Left ventricle myocardium inferior (tissue), 1 donor: ENCODE measurements at places on chromosomes 7 and 10. TPM values are rescaled to one million over a fixed set of nuclear protein-coding genes. Genes with fewer than 3 reads are reported as not detected.

DNA sequence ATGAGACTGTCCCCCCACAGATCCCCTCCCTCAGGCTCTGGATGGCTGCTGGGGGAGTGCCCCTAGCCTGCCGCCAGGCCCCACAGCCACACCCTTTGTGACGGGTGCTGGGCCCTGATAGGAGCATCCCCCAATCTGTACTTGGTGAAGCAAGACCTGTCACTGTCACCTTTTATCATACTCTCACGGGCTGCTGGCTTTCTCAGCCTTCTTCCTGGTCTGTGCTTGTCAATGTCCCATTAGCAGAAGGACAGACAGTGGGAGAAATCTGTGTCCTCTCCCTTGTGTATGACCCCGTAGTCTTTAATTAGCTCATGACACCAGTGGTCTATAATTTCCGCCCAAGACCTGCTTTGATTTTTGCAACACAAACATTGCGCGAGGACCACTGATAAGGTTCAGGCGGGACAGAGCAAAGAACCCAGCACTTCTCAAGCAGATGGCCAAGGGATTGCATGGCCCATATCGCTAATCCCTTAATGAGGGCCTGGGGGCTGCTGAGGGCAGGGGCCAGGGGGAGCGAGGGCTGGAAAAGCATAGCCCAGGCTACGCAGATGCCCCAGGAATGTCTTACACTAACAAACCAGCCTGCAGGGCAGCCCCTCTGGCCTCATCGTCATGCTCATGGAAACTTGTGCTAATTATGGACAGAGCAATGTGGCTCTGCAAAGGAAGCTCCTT is 127.8 kb downstream of the PTPN20 start:
- peaks cover 6% of the 10 kb centered on the region for H3K4me1 ChIP-seq
- H3K27me3 ChIP-seq, result peaks cover 12% of the 10 kb centered on the region
- DNase-seq, result no peak

GRCh38 chr7:110283056-110283455 is 807.9 kb upstream of the LRRN3 start:
- no peaks in the 10 kb centered on the region for H3K4me1 ChIP-seq
- H3K27ac ChIP-seq, result no peak overlapping the region
- no peak for DNase-seq
- no peak overlapping the region for H3K4me3 ChIP-seq
- H3K36me3 ChIP-seq, result no peaks in the 10 kb centered on the region

GRCh38 chr10:59843748-59844147 is 62.6 kb downstream of the CCDC6 start:
- peaks cover 19% of the 10 kb centered on the region for H3K4me1 ChIP-seq
- no peak overlapping the region for H3K4me3 ChIP-seq
- peaks cover 5% of the 10 kb centered on the region for H3K36me3 ChIP-seq

GRCh38 chr10:92997620-92998019 is 63.0 kb upstream of the CYP26C1 start:
- peaks cover 16% of the 10 kb centered on the region for H3K4me1 ChIP-seq
- DNase-seq, result no peak
- H3K27ac ChIP-seq, result no peak overlapping the region
- H3K4me3 ChIP-seq, result no peak overlapping the region

DNA sequence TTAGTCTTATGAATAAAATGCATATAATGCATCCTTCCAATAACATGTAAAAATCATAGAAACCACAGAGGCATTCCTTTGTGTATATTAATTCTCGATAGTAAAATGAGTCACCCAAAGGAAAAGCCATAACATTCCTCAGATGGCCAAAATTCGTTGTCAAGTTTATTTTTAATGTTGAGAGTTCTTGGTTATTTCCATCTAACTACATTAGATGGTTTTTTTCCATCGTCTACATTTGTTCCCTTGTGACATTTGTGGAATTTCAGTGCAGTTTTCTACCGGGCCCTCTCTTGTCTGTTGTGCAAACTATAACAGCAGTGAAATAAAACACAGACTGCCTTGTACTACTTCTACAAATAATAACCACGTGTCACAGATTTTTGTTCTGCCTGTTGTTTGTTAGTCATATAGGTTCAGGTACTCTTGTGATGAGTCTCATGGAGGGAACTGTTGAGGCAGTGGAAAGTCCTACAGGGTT is 54.7 kb upstream of the CCAR1 start:
- DNase-seq, result no peak
- H3K4me1 ChIP-seq, result no peaks in the 10 kb centered on the region
- no peak overlapping the region for H3K4me3 ChIP-seq
- no peaks in the 10 kb centered on the region for H3K27me3 ChIP-seq
- H3K36me3 ChIP-seq, result peaks cover 11% of the 10 kb centered on the region

- peak overlapping the region; percentile 88 for H3K27ac ChIP-seq
- H3K36me3 ChIP-seq, result no peaks in the 10 kb centered on the region
- peaks cover 56% of the 10 kb centered on the region for H3K4me1 ChIP-seq
- H3K27me3 ChIP-seq, result no peaks in the 10 kb centered on the region
- peak overlapping the region; percentile 98 for H3K4me3 ChIP-seq
- DNase-seq, result peak; percentile 78
These were observed 656 bp upstream of the CNNM2 start for GRCh38 chr10:102917314-102917961.

DNA sequence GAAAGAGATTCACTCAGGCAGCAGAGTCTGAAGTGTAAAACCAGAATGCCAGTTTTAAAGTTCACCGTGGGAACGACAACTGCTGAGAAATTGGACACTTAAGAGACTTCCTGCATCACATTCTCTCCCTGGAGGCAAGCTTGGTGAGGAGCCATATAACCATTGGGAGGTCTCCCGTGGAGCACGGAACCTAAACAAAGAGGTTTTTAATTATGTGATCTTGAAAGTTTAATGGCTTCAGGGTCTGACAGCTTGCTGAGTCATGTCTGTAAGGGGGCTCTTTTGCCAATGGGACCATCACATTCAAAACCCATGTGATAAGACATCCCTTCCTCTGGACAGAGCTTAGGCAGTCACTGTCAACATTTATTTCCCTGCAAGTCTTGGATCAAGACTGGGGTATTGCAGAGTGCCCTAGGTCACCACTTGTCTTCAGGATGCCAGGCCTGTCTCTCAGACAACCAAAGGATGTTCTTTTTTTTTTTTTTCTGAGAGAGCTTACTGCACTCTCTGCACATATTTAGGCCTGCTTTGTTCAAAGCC is 674.4 kb downstream of the TYW1 start:
- DNase-seq, result no peak
- peaks cover 13% of the 10 kb centered on the region for H3K27me3 ChIP-seq
- no peak overlapping the region for H3K27ac ChIP-seq
- H3K36me3 ChIP-seq, result no peaks in the 10 kb centered on the region

The ANKRD26 gene
- total RNA-seq, result 14.0 TPM

The CHAT gene
- total RNA-seq, result not detected

The PLXNA4 gene
- total RNA-seq, result 18.1 TPM
